ENCODE measurements at places on chromosomes 3 and 15.
A peak's percentile ranks its signal among the peaks of the same experiment; 100 is the strongest.

GRCh38 chr3:5112043-5112442, 10.0 kb upstream of the ARL8B start:
- no peak for DNase-seq

GRCh38 chr3:18079739-18080138, 337.3 kb upstream of the TBC1D5 start:
- no peak for DNase-seq

- DNase-seq: peak; percentile 74
These were observed 39.3 kb downstream of the BDH1 start for GRCh38 chr3:197516517-197516889.

GRCh38 chr3:46713050-46713897, 4.4 kb downstream of the PRSS50 start:
- DNase-seq: peak; percentile 54

DNA sequence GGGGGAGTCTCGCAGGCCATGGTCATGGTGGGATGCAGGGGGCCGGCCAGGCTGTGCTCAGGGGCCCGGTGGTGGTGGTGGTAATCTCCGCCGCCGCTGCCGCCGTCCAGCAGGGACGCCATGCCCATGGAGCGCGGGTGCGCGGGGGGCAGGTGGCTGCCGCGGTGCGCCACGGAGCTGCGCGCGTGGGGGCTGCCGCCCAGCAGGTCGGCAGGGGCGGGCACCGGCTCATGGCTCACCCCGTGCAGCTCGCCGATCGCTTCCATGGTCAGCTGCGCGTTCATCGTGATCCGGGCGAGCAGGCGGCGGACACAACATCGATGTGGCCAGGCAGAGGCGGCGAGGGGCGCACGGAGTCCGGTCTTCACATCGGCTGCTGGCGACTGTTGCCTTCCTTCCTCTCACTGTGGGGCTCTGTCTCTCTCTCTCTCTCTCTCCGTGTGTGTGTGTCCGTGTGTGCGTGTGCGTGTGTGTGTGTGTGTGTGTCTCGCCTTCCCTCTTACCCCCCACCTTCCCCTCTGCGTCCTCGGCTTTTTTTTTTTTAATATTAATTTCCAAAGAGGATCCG, 451 bp downstream of the ONECUT1 start:
- DNase-seq: no peak

DNA sequence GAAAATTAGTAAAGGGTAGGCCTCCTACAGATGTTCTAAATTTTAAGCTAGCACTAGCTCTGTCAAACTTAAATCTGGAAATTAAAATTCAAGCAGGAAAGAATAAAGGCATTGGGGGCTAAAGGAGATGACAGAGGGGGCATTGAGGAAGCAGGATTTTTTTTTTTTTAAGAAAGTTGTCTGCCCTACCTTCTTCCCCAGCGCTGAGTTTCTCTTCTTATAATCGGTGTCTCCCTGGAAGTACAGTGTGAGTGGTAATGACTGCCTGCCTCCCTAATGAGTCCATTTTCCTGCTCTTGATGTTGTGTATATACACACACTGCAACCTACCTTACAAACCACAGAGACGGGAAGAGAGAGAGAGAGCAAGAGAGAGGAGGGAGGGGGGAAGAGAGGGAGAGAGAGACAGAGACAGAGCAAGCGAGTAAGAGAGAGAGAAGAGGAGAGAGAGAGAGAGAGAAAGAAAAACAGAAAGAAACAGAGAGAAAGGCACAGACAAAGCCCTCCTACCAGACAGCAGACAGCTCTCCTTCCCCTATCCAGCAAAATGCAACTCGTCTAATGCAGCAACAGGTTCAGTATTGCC, 47.0 kb downstream of the ZBTB20 start:
- DNase-seq: no peak
